GOT3 (cell line): ENCODE measurements at places on chromosomes 7 and 10.

DNA sequence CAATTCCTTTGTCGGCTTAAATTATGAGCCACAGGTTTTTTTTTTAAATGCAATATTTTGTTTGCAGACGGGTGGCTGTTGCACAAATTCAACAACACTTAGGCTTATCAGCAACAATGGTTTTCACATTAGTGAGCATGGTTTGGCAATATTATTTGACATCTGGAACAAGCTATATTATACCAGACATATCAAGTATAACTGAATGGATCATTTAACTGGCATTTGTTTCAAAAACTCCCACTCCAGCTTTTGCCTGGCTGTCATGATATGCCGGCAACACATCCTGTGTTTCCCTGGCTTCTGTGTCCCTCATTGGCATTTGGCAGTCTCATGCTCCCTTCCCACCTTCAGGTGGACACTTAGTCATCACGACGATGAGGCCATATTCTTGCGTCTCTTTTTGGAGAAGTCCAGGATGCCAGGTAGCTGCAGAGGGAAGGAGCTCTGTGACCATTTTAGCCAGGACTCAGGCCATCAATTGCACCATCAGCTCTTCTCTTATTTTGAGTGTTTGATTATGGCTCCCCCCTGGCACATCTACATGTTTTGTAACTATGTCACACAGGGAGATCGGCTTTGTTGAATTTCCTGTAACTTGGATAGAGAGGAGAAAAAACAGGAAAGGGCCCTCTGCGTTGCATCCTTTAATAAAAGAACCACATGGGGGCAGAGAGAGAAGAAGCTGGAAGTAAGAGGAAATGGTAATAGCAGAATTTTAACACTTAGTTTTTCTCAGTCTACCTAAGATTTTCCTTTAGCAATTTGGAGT is 413.9 kb downstream of the LRMDA start:
- DNase-seq = no peak

GRCh38 chr7:30420662-30421061 is 57.9 kb downstream of the NOD1 start:
- no peak for DNase-seq

- DNase-seq = no peak
Observed at GRCh38 chr10:69801094-69801433, 642 bp upstream of the COL13A1 start.

- no peak for DNase-seq
Observed at GRCh38 chr7:40815512-40815911, 680.7 kb downstream of the SUGCT start.

GRCh38 chr10:6446711-6447110 is 133.4 kb downstream of the PRKCQ start:
- DNase-seq = no peak

GRCh38 chr7:2813350-2814185 is 30.5 kb downstream of the GNA12 start:
- no peak for DNase-seq

GRCh38 chr7:44313621-44314031 is 11.8 kb downstream of the CAMK2B start:
- DNase-seq = no peak
